DMS53 (cell line): ENCODE measurements at places on chromosomes 12 and 14.

DNA sequence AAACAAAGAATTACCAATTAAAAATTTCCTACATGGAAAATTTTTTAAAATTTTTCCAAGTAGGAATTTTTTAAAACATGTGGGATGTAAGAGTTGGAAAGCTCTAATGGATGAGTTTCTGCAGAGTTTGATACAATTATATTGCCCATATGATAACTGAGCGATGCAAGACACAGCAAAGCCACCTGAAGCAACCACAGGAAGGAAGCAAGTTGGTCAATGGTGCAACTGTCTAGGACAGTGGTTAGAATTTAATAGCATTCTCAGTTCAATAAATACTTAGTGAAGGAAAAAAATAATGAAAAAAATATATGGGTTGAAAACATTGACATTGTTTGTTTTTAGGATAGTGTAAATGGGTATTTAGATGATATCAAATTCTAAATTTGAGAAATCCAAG is 178.6 kb upstream of the GARIN2 start:
- no peak for DNase-seq

DNA sequence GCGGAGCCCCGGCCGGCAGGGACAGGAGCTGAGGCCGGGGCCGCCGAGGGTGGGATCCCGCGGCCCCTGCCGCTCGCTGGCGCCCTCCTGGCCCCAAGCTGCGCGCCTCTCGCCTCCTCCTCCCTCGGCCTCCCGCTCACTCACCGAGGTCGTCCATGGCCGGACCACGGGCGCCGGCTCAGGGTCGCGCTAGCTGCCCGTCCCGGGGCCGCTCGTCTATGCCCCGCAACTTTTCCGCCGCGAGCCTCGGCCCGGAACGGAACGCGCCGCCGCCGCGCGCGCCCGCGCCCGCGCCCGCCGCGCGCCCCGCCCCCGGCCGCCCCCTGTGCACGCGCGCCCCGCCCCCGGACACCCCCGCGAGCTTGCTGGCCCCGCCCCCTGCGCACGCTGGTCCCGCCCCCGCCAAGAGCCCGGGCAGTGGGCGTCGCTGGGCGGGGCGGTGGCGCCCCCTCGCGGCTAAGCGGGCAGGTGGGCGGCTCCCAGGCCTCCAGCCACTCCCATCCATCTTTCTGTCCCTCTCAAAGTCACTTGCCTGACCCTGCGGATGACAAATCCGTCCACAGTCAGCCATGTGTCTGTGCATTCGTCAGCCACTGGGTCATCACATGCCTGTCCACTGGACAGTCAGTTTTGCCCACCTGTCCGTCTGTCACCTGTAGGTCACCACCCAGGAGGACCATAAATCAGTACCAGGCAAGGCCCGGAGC is at the start of gene PXN:
Gene PXN (minus strand): TSS at position 258 of the 707 bp plus-strand sequence. CDS start 101 bp downstream, at position 157.
- DNase-seq, result peak; percentile 91

DNA sequence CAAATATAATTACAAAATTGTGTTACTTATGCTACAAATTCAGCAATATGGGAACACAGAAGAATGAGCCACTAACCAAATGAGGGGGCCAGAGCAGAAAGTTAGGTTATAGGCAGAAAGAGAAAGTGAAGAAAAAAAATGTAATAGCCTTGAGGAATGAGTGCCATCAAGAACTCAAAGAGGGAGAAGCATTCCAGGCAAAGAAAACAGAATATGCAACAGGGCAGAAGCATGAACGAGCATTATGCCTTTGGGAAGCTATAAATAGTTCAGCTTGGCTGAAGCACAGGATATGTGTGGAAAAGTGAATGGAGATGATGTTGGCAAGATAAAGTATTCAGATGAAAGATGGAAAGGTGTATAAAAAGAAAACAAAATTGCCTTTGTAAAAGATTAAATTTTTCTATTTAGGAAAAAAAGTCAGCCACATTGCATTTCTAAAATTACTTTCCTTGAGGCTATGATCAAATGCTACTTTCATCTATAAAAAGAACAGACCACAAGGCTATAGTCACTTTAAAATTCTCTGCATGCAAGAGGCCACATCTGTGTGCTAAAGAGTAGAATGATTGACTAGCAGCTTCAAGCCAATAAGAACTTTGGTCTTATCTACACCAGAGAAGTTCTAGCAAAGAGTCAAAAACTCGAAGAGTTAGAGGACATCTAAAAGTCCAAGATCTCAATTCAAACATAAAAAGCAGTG is 193.6 kb upstream of the GARIN6 start:
- no peak for DNase-seq

- DNase-seq, result no peak
These were observed 1.4 kb downstream of the PRKD1 start for GRCh38 chr14:29926228-29926627.

DNA sequence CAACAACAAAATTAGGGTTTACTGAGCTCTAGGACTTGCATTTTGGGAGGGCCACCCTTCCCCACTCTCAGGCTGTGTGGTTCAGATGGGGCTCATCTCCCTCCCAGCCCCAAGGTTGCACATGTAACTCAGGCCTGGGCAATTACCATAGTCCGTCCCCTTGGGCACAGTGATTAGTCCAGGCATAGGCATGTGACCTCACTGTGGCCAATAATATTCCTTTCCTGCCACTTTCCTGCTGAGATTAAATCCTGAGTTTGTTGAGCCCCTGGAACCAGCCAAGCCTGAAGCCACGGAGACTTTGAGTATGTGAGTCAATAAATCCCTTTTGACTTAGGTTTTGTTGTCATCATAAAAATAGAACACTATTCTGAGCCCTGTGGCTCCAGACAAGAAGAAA is 113.0 kb downstream of the AACS start:
- no peak for DNase-seq

DNA sequence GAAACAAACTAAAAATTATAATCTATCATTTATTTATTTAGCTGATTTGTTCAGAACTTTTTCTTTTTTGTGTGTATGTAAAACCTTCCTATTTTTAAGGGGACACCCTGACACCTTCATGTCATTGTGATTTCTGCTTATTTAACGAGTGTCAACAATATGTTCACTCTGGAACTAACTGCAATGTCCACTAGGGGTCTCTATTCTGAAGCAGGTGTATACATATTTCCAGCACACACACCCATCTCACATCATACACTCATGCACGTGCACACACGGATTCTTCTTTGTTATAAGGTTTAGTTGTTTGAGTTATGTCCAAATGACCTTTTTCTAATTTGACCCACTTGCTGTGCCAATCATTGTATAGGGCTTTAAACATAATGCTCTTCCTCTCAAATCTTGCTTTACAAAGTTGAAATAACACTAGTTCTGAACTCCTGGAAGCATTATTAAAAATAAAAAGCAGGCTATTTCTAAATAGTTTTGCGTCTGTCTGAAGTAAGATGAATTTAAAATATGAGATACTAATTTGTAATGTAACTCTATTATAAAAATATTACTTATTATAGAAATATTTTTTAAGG is 15.5 kb downstream of the E2F7 start:
- DNase-seq, result peak; percentile 94

- no peak for DNase-seq
These were observed 501.1 kb downstream of the VRK1 start for GRCh38 chr14:97298331-97298730.

- no peak for DNase-seq
These were observed 235.9 kb downstream of the CHST11 start for GRCh38 chr12:104692557-104693218.

- no peak for DNase-seq
These were observed 246.7 kb upstream of the G2E3 start for GRCh38 chr14:30312214-30312613.

GRCh38 chr12:59030415-59030814 is 110.1 kb upstream of the LRIG3 start:
- peak; percentile 85 for DNase-seq

GRCh38 chr12:100020370-100020769 is 35.6 kb upstream of the ANKS1B start:
- no peak for DNase-seq

GRCh38 chr12:65025136-65025535 is 96.0 kb downstream of the WIF1 start:
- DNase-seq, result no peak

- DNase-seq, result no peak
These were observed 57.8 kb downstream of the GPR135 start for GRCh38 chr14:59407246-59408010.

DNA sequence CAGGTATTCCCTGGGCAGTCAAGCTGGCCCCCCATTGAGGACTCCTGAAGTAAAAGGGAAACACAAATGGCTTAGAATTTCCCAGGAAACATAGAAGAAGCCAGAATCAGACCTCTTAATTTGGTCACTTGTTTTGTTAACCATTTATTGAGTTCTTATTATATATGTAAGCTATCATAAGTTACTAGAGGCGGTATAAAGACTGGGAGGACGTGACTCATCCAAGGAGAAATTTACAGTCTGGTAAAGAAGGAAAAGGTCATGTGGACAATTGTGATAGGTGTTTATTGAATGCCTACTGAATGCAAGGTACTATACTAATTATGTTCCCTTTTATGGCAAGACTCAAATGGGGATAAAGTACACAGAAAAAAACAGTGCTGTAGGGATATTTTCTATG is 146.7 kb downstream of the DYRK2 start:
- DNase-seq, result no peak

DNA sequence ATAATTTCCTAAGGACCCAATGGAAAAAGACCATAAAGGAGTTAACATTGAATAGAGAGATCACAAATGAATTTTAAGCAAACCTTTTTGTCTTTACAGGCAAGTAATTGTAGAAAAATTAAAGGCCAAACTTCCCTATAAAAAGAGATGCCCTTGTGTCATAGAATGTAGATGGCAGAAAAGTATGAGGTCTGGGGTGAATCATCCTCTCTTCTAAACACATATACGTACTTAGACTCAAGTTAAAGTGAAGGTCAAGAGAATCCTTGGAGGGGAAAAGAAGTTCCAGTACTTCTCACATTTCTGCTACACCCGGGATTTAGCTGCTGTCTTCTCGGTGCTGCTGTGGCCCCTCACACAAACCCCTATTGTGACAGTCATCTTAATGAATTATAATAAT is 116.2 kb upstream of the ARID2 start:
- peak; percentile 30 for DNase-seq

GRCh38 chr14:71498212-71498611 is 434.0 kb upstream of the RGS6 start:
- DNase-seq, result peak; percentile 34

DNA sequence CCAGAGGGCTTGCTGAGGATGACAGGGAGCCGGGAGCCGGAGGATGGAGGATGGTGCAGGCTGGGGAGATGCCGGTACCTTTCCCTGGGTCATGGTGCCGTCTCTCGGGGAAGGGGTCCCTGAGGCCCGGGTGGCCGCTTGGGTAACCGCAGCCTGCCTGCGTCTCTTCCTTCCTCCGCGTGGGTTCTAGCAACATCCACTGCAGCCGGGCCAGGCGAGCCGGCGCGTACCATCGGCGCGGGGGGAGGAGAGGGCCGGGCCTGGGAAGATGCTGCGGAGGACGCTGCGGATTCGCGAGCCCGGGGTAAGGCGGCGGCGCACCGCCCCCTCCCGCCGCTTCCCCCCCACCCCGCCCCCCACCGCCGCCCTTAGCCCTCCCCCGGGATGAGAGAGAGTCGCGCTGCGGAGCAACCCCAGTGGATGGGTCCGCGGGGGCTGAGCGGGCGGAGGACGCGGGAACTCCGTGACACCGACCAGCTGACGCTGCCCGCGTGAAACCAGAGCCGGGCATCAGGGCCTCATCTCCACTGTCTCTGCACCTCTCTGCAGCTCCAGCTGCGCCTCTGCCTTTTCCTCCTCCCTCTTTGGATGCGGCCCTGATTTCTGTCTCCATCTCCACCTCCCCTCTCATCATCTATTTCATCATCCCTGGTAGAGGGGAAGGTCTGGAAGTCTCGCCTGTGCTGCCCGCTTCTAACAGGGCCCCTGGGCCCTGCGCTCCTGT is at the start of gene FAIM2:
Gene FAIM2 (minus strand): TSS at position 201 of the 724 bp plus-strand sequence. CDS start 108 bp downstream, at position 93.
- peak; percentile 53 for DNase-seq

DNA sequence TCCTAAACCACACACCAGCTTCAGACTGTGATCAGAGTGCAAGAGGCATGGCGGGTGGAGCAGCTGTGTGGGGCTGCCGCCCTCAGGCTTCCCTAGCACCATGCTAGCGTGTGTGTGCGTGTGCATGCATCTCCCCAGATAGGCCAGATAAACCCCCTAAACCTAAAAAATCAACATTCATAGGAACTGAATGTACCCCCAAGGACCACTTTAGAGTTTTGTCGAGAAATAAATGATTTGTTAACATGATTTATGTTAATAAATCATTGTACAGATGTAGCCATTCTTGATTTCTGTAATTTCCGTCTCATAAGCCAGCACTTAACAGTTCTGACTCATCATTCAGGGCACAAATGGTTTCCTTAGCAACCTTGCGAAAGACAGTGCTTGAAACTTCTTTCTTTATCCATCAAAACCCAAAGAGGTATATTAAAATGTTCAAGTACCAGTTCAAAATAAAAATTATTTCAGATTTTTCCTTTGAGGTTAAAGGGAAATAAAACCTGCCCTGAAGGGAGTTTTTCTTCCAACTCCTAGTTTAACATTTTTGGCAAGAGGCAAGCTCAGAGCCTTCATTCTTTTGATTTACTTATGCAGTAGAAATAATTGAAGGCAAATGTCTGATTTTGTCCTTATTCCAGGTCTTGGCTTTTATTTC is 206.2 kb upstream of the RGS6 start:
- no peak for DNase-seq

DNA sequence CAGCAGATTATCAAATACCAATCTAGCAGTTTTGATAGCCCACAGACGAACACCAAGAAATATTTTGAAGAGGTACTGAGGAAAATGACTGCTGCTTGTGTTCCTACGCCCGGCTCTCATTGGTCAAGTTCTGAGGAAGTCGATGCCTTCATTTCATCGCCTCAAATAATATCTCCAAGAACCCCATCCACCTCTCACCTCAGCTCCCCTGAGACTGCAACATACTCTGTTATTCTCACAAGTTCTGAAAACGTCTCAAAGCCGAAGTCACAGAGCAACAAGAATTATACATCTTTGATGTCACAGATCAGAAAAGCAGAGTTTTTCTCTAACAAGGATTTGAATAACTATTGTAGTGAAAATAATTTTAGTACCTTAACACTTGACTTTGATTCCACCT is 55.5 kb upstream of the BCAT1 start:
- no peak for DNase-seq

DNA sequence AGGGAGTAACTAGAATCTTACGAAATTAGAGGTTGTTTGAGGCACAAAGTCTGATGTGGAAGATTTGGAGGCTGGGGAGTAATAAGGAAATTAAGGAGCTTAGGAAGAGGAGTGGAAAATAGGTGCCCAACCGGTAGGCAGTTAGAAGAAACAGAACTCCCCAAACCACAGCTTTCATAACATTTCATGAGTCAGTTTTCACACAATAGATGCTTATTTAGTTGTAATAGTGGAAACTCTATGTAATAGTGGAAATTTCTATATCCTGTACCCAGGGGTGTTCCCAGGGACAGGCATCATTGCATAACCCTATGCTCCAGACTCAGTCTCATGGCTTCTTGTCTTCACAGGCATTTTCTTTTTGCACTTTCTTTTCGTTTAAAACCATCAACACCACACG is 8.3 kb downstream of the C3AR1 start:
- no peak for DNase-seq

- DNase-seq, result no peak
These were observed 4.5 kb downstream of the ARHGEF40 start for GRCh38 chr14:21074398-21075272.
